ENCODE measurements at places on chromosomes 12 and 14.

DNA sequence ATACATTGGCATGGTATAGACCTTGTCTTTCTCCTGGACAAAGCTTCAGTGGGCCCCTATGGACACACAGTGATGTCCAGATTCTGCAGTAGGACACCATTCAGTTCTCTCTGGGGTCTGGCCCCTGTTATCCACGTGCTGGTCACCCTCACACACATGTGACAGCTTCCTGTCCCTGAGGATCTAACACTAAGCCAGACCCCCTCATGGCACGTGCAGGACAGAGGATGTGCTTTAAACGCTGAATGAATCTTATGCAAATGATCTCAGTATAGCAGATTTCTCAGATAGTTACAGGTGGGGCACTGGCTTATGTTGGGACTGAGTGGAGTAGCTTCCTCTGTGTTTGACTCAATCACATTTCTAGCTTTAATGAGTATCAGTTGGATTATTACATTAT lies 33.7 kb downstream of the SLC24A4 start:
- no peak overlapping the region for H3K4me3 ChIP-seq
- no peaks in the 10 kb centered on the region for H3K4me1 ChIP-seq
- no peak for DNase-seq
- no peak overlapping the region for H3K27ac ChIP-seq
- peaks cover 5% of the 10 kb centered on the region for H3K27me3 ChIP-seq

GRCh38 chr14:65360144-65360784 lies 52.3 kb upstream of the FUT8 start:
- no peaks in the 10 kb centered on the region for H3K36me3 ChIP-seq
- no peak overlapping the region for H3K4me3 ChIP-seq
- DNase-seq: no peak
- no peaks in the 10 kb centered on the region for H3K4me1 ChIP-seq
- H3K27me3 ChIP-seq: no peaks in the 10 kb centered on the region

GRCh38 chr12:1920436-1920835 lies 2.0 kb upstream of the CACNA2D4 start:
- no peaks in the 10 kb centered on the region for H3K27me3 ChIP-seq
- no peak for DNase-seq
- H3K27ac ChIP-seq: no peak overlapping the region
- no peaks in the 10 kb centered on the region for H3K4me1 ChIP-seq
- H3K36me3 ChIP-seq: no peaks in the 10 kb centered on the region

DNA sequence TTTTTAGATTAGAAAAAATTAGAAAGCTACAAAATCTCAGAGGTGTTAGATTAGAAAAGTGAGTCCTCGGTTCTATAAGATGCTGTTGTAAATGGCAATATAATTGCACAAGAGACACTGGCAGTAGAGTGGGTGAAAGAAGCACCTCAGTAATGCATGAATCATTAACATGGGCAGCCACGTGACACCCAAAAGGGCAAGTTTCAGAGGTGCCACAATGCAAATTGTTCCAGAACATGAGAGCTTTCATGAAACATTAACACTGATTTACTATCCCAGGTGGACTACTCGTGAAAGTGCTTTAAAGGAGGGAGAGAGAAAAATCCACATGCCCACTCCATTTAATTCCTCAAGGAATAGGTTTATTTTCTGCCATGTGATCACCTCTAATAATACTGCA lies 108.4 kb downstream of the PTPRR start:
- no peak overlapping the region for H3K27ac ChIP-seq
- H3K4me1 ChIP-seq: peaks cover 4% of the 10 kb centered on the region
- DNase-seq: no peak
- no peaks in the 10 kb centered on the region for H3K27me3 ChIP-seq

- no peak for DNase-seq
- H3K4me3 ChIP-seq: no peak overlapping the region
- no peaks in the 10 kb centered on the region for H3K27me3 ChIP-seq
- H3K27ac ChIP-seq: no peak overlapping the region
- peaks cover 4% of the 10 kb centered on the region for H3K4me1 ChIP-seq
These were observed 21.3 kb downstream of the SLC6A15 start for GRCh38 chr12:84891106-84891838.

DNA sequence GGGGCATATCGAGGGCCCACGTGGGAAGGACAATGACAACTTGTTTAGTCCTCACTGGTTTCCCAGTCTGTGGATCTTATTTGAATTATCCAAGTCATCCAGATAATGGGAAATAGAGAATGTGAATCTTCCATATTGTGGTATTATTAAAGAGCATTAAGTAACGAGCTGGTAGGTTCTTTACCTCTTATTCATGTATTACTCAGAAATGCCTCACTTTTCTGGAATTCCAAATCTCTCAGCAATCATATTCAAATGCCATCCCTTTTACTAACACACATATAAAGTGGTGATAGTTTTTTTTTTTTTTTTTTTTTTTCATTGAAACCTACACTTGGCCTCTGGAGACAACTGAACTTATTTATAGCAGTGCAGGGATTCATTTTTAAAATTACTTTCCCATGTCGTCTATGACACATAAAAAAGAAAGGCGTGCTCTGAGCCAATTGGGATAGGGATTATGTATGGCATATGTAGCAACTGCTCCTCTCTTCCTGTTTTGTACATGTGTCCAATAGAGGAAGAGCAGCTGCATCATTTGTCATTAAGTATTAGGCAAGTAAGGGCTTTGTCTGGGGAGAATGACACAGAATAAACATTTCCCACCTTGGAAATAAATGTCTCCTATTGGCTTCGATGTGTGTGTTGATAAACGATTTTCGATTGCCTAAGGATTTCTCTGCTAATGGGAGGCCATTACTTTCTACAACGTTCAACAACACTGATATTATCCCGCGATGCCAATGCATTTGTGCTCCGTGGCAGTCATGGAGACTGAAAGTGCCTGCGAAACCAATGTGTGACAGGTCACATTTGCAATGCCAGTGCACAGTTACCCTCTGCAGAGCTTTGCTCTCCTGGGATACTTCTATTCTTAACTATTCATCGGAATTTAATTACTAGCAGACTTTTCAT lies 78.6 kb upstream of the IFNG-AS1 start:
- H3K4me1 ChIP-seq: no peaks in the 10 kb centered on the region
- DNase-seq: no peak
- H3K4me3 ChIP-seq: no peak overlapping the region
